Hypothalamus (tissue), 51 donors: ENCODE measurements at places on chromosomes 7 and 10.

GRCh38 chr10:24439935-24440334, 231.0 kb downstream of the KIAA1217 start:
- DNase-seq, result no peak

GRCh38 chr10:36091007-36091406, 448.9 kb upstream of the FZD8 start:
- no peak for DNase-seq

GRCh38 chr10:90947030-90947960, 26.4 kb upstream of the ANKRD1 start:
- no peak for DNase-seq

- DNase-seq, result no peak
These were observed 228.3 kb upstream of the NPVF start for GRCh38 chr7:25456467-25457171.

DNA sequence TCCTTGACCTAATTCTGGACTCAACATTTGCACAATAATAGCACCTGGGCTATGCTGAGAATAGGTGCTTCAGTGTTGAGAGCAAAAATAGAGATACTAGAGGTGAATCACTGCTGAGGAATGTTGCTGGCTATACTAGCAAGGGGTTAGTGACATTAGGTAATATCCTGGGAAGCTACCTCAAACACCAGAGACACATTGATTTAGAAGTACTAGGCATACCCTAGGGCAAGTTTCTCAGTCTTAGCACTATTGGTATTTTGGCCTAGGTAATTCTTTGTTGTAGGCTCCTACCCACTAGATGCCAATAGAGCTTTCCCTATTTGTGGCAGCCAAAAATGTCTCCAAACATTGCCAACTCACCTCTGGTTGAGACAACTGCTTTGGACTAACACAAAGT, 484.0 kb upstream of the MBL2 start:
- DNase-seq, result no peak

- DNase-seq, result no peak
These were observed 66.2 kb upstream of the SRPK2 start for GRCh38 chr7:105454921-105455320.

- DNase-seq, result no peak
These were observed 34.4 kb downstream of the ZNF783 start for GRCh38 chr7:149296368-149296767.

GRCh38 chr7:132488634-132489302, 87.5 kb downstream of the PLXNA4 start:
- no peak for DNase-seq

- no peak for DNase-seq
These were observed 17.9 kb upstream of the CLEC2L start for GRCh38 chr7:139505563-139505962.

DNA sequence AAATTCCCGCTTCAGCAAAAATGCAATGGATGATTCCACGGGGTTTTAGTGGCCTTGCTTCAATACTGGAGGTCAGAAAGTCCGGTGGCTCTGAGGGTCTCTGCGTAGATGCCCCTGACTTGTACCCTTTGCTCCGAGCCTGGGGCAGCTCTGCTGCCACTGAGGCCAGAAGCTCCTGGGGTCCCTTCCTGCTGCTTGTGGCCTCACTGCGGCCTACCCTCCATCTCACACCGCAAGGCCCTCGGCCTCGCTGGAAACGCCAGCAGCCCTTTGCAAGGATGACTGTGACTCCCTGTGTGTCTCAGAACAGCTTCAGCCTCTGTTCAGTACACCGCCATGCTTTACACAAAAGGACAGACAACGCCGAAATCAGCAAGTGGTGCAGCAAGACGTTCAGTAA, 244.8 kb downstream of the ACTR3B start:
- no peak for DNase-seq
